Caudate nucleus (tissue), 63 donors: ENCODE measurements at places on chromosomes 1 and 21.

GRCh38 chr1:53123453-53124140 is 18.8 kb downstream of the SLC1A7 start:
- DNase-seq = no peak

GRCh38 chr1:9689971-9690381 is 38.4 kb downstream of the PIK3CD start:
- no peak for DNase-seq

DNA sequence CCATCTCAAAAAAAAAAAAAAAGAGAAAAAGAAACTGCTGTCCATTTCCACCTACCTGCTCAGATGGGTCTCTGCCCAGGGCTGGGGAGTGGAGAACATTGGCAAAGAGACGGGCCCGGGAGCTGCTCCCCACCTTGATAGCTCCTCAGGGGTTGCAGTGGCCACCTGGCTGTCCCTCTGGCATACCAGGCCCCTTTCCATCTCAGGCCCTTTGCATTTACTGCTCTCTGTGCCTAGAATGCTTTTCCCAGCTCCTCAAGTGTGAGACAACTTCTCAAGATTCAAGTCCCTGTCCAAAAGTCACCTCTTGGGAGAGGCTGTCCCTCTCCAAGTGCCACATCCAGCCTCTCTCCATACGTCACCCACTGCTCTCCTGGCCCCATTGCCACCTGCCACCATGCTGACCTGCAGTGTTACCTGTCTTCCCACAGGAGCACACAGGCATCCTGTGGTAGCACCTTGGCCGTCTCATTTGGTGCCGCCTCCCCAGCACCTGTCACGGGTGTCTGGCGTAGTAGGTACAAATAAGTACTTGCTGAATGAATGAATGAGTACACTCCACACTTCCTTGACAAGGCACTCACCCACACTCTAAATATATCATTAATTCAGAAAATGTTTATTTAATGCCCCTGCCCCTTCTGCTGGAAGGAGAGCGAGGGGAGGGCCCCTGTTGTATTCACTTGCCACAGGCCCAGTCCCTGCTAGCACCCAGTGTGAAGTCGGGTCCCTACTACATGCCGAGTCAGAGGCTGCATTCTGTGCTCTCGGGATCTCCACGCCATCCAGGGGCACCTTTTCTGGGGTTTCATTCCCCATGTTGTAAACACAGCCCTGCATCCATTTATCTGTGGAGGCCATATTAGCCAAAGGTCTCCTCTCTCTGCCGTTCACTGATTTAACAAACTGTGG is 48.8 kb downstream of the DISP3 start:
- DNase-seq = no peak

- no peak for DNase-seq
Observed at GRCh38 chr1:40784141-40784770, 669 bp downstream of the KCNQ4 start.

DNA sequence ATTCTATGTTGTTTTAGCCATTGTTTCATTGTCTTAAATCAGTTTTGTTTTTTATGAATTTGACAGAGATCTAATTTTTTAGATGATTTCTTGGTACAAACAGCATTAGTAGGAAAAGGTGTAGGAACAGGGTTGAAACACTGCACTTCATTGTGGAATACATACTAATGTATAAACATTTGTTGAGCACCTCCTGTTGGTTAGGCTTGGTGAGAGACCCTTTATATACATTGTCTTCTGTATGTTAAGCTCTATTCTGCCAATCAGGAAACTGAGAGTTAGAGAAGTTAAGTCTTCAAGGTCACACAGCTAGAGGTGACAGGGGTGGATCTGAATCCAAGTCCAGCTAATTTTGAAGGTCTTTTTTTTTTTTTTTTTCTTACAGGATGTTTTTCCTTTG is 192.7 kb downstream of the VPS13D start:
- no peak for DNase-seq

GRCh38 chr1:106080608-106081325 is 975.7 kb upstream of the PRMT6 start:
- DNase-seq = no peak

- no peak for DNase-seq
Observed at GRCh38 chr21:28624626-28625025, 368.1 kb downstream of the LTN1 start.

DNA sequence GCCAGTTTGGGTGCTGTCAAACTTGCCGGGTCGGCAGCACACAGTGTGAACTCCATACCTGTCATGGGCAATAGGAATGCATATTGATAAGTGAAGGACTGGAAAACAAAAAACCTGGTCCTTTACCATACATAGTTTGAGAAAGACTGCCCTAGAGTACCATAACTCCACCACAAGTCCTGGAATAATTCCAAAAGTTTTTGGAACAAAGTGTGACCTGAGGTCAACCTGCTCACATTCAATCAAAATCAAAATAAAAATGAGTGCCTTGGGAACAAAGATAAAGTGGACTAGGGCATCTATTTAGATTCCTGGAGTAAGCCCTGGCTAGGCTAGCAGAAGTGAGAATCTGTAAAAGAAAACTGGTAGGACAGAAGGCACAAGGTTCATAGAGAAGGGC is 7.6 kb downstream of the PEX19 start:
- DNase-seq = no peak

- no peak for DNase-seq
Observed at GRCh38 chr1:99704356-99704816, 58.5 kb downstream of the PALMD start.

DNA sequence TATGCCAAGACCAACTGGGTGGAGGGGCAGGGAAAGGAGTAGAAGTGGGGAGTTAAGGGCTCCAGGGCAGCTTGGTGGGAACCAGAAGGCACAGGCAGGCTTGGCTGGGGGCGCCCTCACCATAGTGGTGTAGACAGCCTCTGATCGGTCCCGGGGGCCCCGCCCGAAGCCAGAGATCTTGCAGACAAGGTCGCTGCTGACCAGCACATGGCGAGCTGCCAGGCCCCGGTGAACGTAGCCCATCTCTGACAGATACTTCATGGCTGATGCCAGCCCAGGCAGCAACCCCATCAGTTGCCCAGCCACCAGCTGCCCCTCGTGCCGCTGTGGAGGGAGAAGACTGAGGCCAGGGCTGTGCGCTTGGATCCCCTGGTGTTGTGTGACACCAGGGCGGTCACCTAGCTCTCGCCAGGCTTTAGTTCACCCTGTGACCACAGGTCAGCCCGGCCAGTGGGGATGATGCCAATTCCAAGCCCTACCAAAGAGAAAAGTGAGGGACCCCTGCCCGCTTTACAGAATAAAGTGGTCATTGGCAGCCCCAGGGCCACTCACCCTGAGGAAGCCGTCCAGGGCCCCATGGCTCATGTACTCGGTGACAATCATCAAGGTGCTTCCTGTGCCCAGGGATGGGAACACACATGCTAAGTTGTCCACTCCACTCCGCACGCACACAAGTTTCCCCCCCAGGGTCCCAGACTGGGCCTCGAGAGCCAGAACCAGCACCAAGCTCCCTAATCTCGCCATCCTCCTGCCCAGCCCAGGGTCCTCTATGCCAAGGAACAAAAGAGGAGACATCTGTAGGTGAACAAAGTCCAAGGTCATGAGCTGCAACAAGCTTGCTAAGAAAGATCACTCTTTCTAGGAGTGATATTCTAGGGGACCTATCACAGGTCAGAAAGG is 28.2 kb downstream of the CDCA8 start:
- DNase-seq = no peak

- no peak for DNase-seq
Observed at GRCh38 chr1:152473887-152474537, 36.6 kb upstream of the LCE5A start.

GRCh38 chr1:61337981-61338848 is 255.9 kb downstream of the NFIA start:
- DNase-seq = peak; percentile 90

GRCh38 chr1:167501515-167502191 is 16.7 kb downstream of the CD247 start:
- DNase-seq = no peak

DNA sequence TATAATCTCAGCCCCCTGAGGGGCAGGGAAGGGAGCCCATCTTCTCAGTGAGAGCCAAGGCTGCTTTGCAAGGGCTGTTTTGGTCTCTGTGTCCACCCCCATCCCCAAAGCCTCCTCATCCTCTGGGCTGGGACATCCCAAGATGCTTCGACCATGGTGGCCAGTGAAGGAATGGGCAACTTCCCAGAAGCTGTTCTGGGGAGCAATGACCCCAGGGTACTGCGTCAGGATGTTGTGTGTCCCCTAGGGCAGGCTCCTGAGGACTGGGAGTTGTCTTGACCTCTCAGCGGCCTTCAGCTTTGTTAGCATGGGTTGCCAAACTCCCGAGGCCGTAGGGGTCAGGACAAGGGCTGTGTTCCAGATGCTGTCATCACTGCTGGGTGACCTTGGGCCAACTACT is 238.4 kb upstream of the POU3F1 start:
- DNase-seq = no peak

- DNase-seq = no peak
Observed at GRCh38 chr1:48560577-48560976, 88.6 kb upstream of the SPATA6 start.

GRCh38 chr1:3119061-3119460 is 50.1 kb downstream of the PRDM16 start:
- DNase-seq = no peak

DNA sequence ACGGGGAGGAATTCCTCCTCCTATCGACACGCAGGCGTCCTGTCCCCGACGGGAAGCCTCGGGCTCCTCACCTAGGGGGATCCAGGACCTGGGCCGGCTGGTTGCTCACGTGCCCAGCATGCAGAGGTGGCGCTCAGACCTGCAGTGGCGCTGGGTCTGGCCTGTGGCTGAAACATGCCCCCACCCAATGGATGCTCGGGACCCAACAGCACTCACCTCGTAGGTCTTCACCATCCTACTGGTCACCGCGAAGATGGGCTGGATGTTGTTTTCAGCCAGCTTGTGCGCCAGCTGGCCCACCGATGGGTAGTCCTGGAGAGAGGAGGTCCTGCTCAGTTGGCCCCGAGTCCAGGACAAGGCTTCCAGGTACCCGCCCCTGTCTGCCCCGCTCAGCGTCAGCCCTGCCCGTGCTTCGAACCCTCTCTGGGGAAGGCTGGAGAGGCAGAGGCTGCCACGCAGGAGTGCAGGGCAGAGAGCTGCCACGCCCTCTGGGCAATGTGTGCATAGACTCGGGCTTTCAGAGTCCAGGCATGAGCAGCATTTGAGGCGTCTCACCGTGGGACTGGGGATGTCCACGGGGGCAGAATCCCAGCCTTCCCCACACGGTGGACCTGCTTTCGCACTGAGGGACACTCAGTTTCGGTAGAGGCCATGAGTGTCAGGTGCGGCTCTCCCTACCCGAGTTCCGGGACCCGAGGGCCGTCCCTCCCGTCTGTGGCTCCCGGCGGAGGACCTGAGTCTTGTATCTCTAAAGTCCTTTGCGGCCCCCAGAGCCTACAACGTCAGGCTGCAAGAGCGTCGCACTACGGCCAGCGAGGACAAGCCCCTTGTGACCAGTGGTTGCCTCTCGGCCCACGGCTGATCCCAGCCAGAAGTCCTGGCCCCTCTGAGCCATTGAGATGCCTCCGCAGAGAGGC is 21.6 kb downstream of the ITGB2 start:
- no peak for DNase-seq

GRCh38 chr21:35204125-35204524 is 155.0 kb upstream of the RUNX1 start:
- DNase-seq = no peak

- DNase-seq = no peak
Observed at GRCh38 chr1:53552981-53553733, 94.0 kb downstream of the DMRTB1 start.

DNA sequence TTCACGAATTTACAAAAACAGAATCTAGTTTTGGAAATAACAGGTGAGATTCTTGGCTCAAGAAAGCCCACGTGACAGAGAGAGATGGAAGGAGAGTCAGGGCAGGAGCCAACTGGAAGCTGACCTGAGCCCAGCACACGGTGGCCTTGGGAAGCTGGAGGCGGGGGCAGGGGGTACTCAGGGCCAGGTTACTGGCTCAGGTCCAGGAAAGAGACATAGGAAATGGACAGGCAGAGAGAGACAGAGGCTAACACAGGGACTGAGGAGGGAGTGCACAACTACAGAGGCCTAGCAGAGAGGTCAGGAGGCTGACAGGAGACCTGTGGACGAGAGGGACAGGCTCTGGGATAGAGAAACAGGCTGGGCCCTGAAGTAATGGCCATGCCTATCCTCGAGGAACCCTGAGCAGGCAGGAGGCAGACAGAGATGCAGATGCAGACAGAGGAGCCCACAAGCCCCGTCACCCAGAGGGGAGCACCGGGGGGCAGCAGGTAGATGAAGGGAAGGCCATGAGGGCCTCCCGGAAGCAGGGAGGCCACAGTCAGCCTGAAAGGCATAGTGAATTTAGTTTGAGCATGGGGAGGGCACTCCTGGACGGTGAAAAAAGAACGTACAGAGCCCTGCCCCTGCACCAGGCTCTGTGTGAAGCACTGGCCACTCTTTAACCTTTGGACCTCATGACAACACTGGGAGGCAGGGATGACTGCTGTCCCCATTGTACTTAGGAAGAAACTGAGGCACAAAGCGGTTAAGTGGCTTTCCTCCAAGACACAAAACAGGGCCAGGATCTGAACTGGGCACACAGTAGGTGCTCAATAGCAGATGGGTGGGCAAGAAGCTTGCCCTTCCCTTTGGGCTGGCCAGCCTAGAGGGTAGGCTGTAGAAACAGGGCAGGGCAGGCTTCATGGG is 230.1 kb downstream of the TRABD2B start:
- DNase-seq = no peak

GRCh38 chr1:206025283-206025820 is 1.7 kb upstream of the CTSE start:
- no peak for DNase-seq

DNA sequence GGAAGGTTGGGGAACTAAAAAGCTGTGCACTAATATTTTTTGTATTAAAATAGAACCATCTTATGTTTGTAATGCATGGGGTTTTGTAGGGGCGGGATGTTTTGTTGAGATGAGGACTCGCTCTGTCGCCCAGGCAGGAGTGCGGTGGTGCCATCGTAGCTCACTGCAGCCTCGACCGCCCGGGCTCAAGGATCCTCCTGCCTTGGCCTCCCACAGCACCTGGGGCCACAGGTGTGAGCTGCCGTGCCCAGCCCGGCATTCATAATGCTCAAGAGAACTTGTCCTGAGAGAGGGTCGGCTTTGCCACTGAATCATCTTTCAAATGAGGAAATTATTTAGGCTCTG is 3.0 kb upstream of the C1orf159 start:
- no peak for DNase-seq

- DNase-seq = no peak
Observed at GRCh38 chr1:85576266-85576641, 4.3 kb upstream of the CCN1 start.

DNA sequence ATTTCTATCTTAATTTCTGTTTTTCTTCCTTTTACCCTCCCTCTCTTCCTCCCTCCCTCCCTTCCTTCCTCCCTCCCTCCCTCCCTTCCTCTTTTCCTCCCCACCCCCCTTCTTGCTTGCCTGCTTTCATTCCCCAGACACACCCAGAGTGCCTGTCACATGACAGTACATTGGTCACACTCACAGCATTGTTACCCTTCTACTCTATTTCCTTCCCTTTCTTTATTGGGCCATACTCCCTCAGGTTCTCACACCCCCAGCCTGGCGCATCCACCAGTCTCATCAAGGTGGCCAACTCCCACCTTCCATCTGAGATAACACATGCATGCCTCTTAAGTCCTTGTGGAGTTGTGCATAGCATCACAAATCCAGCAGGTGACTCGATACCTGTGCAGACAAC is 10.9 kb downstream of the TMPRSS3 start:
- DNase-seq = no peak
